A172 (cell line): ENCODE measurements at places on chromosomes 6 and 20. TPM values are rescaled to one million over a fixed set of nuclear protein-coding genes. Genes with fewer than 3 reads are reported as not detected.

The PCSK2 gene
- total RNA-seq = not detected in 2 replicates

The KCNS1 gene
- total RNA-seq = not detected in 2 replicates

The SUMO4 gene
- total RNA-seq = 0.10 and 0.38 TPM in 2 replicates

The COL21A1 gene
- not detected in 2 replicates for total RNA-seq

The PSMB9 gene
- 51.9 and 64.7 TPM in 2 replicates for total RNA-seq

The HLA-DQA1 gene
- total RNA-seq = not detected in 2 replicates

DNA sequence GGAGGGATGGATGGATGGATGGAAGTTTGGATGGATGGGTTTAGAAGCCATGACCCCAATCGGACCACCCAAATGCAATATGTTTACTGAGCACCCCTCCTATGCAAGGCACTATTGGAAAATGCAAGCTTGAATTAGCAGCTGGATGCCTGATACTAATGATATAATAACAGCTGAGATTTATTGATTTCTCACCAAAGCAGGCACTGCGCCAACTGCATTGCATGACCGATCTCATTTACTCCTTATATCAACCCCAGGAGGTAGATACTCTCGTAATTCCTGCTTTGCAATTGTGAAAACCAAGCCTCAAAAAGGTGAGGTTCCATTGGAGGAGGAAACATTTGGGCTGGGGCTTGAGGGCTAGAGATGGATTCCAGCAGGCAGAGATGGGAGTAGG is 89.7 kb downstream of the KCNB1 start:
- DNase-seq = no peak

- DNase-seq = peak; percentile 30
These were observed 149.7 kb downstream of the TFAP2C start for GRCh38 chr20:56778765-56779195.

- DNase-seq = no peak
These were observed 222.9 kb downstream of the LAMA2 start for GRCh38 chr6:129105793-129106192.

- DNase-seq = no peak
These were observed 86.7 kb upstream of the SYNDIG1 start for GRCh38 chr20:24382743-24383142.

GRCh38 chr6:89575562-89575960 is 63.0 kb downstream of the LYRM2 start:
- DNase-seq = no peak

DNA sequence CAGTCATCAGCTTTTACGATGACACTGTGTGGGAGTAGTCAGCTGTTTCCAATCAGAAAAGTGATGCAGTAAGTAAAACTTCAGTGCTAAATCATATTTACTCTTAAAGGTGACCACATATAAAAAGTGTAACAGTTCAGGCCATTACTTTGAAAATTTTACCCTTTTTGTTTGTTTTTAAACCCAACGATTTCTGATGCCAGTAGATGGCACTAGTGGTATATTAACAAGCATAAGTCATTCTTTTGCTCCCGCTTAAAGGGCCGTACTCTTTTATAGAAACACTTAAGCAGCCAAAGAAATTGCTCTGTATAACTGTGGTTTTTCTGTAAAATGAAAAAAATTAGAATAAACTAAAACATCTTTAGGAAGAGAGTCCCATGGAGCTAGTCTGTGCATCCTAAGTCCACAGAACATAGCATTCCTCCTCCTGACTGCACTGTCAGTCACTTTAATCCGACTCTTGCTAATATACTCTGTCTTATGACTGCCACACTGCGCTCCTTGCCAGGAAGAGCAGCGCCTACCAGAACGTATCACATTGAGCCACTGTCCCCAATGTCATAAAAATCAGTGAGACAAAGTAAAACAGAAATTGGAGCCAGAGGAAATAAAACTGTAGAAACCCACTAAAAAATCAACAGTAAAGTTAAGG is 25.0 kb downstream of the HEBP2 start:
- DNase-seq = peak; percentile 40

DNA sequence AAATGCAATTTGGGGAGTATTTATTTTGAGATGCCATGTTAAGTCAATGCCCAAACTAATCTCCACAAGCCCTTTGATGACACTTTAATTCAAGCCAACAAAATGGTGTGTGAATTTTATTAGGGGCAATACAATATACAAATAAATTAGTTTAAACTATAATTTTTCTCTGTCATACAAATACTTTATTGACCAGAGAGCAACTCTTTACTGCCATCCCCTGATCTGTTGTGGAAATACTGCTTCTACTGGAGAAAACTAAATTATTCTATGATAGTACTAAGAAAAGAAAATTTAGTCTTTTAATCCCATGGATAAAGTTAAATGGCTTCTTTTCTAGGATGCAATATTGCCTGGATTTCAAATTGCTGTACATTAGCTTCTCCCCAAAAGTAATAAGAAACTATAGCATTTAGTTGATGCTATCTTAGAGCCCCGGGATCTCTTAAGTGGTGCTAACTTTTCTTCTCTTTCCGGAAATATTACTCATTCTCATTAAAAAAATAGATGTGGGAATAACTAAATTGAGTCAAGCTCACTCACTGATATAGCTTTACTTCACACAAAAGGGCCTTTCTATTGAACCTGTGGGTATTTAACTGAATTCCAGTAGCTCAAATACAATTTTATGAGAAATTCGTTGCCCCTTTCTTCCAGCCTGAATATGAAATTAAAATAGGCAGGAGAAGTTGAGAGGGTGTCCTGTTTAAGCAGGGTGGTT is 49.2 kb downstream of the SMPDL3A start:
- peak; percentile 4 for DNase-seq

GRCh38 chr20:58377766-58378401 is 11.1 kb upstream of the VAPB start:
- no peak for DNase-seq
